ENCODE measurements at places on chromosomes 5 and 9.

GRCh38 chr9:26983340-26983739, 22.1 kb downstream of the LRRC19 start:
- no peak for DNase-seq

- peak; percentile 35 for DNase-seq
Measured at GRCh38 chr5:10528056-10528816, 35.6 kb upstream of the ANKRD33B start.

DNA sequence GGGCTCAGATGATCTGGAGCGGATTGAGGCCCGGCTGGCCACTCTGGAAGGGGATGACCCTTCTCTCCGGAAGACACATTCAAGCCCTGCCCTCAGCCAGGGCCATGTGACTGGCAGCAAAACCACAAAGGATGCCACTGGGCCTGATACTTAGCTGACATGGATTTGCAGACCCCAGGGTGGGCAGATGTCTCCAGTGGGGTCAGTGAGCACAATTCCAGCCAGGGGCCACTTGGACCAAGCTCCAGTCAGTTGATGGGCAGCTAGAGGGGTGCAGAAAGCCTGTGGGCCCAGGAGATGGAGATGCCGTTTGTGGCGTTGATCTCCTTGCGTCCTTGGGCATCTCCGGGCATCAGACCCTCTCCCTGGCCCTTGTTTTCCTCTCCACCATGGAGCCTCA, 46.7 kb downstream of the PSD2 start:
- DNase-seq = no peak

GRCh38 chr9:114289106-114289505, 33.8 kb upstream of the ORM1 start:
- DNase-seq = no peak

DNA sequence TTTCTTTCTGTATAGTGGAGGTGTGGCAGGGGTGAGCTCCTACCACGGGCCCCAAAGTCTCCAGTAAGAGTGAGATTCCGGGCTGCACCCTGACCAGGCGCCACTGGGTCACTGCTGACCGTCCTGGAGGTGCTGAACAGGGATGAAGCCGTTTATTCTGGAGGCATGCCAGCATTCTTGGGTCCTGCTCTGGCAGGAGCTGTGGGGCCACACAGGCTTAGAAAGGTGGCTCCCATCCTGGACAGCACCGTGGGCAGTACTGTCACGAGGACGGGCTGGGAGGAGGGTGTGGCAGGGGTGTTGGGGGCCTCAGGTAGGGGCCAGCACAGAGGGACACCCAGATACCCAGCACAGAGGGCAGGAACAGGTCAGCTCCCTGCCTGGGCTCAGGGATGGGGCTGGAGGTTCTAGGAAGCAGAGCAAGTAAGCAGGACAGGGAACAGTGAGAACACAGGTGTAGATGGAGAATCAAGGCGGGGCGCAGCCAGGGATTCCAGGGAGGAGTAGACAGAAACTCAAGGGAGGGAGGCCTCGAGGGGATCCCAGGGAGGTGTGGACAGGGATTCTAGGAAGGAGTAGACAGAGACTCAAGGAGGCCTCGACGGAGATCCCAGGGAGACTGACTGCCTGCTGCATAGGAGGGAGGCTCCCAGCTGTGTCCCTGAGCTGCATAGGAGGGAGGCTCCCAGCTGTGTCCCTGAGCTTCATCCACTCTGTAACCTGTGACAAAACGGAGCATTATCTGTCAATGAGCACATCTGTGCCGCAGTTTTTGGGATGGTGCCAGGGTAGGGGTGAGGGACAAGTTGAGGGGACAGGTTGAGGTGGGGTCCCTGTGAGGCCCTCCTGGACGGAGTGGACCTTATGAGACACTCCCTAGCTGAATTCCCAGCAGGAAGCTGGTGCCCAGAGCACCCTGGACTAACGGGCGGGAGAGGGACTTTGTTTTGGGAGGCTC, 1.1 kb upstream of the PLEKHG4B start:
- DNase-seq = no peak

DNA sequence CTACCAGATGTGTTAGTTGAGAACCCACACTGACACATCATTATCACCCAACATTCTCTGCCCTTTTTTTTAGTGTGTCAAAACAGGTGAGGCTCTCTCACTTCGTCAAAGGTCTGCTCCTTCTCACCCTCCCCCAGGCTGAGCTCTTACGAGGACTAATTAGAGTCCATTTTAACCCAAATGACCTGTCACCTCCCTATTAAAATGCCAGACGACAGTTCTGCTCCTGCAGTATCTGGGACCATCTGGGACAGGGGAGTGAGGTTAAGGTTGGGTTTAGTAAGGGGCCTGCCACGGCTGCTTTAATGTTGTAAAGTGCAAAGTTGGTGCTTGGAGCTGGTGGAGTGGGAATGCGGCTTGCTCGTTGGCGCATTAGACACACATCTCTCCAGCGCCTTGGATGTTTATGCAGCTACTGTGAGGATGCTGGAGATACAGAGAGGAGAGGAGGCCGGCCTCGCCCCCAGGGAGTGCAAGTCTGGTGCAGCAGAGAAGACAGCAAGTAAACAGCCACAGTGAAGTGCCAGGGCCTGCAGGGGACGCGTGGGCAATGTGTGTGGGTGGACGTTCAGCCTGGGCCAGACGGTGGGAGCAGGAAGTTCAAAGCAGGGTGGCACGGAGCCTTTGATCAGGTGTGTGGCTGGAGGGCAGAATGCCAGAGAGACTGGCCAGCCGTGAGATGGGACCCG, 96.2 kb downstream of the C9orf50 start:
- no peak for DNase-seq

GRCh38 chr9:100324594-100325200, 28.0 kb downstream of the TEX10 start:
- no peak for DNase-seq

- no peak for DNase-seq
Measured at GRCh38 chr5:387491-388265, 55.3 kb upstream of the EXOC3 start.

- DNase-seq = no peak
Measured at GRCh38 chr9:26357803-26358344, 534.7 kb downstream of the CAAP1 start.

DNA sequence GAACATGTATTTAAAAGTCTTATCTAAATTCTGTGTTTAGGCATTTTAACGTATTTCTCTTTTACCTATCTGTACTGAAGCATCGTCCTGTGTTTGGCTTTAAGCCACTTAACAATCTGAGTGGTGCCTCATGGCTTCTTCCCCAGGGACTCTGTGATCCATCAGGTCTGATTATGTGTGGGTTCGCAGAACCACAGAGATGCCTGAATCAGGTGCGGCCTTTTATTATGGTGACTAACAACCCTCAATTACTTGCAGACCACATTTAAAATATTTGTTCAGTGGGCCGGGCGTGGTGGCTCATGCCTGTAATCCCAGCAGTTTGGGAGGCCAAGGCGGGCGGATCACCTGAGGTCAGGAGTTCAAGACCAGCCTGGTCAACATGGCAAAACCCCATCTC, 39.6 kb upstream of the SAP30L start:
- no peak for DNase-seq

- DNase-seq = no peak
Measured at GRCh38 chr9:79975621-79976256, 404.0 kb downstream of the TLE4 start.

DNA sequence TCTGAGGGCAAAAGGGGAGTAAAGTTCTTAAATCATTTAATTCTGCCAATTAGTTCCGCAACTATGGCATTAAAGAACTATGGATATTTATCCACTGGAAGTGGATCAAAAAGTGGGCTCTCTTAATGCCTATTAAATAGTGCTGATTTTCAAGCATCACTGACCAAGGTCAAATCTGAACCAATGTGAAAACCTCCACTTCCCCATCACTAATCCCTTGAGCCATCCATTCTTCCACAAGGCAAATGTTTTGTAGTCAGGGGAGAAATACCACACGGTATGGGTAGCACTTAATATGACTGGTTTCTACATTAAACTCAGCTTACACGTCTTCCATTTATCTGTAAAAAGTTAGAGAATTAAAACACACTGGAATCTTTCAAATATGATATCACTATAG, 57.6 kb downstream of the MLLT3 start:
- no peak for DNase-seq

GRCh38 chr5:121919046-121919445, 42.7 kb upstream of the SRFBP1 start:
- no peak for DNase-seq

DNA sequence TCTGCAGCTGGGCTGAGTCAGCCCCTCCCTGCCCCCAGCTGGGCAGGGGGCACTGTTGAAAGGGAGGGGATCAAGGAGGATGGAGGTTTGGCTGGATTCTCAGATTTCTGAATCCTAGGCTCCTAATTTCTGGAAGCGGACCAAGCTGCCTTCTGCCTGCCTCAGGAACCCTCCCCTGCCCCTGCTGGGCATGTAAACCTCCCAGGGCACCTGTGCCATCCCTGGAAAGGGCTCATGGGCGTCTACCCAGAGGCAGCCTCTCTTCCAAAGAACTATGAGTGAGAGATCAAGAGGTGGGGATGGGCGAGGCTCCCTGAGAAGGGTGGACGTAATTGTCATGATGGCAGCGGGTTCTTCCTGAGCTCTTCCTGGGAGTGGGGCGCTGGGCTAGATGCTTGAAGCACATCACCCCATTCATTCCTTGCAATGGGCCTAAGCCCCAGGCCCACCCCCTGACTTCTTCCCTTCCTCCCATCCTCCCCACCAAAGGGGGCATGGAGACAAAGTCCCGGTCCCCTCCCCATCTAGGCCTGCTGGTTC, 21.6 kb downstream of the CSF1R start:
- no peak for DNase-seq

- DNase-seq = no peak
Measured at GRCh38 chr9:77853716-77854115, 177.9 kb downstream of the GNAQ start.

- DNase-seq = no peak
Measured at GRCh38 chr9:137199411-137200121, 975 bp downstream of the TPRN start.

GRCh38 chr5:118233606-118234005, 754.7 kb downstream of the DTWD2 start:
- peak; percentile 10 for DNase-seq

DNA sequence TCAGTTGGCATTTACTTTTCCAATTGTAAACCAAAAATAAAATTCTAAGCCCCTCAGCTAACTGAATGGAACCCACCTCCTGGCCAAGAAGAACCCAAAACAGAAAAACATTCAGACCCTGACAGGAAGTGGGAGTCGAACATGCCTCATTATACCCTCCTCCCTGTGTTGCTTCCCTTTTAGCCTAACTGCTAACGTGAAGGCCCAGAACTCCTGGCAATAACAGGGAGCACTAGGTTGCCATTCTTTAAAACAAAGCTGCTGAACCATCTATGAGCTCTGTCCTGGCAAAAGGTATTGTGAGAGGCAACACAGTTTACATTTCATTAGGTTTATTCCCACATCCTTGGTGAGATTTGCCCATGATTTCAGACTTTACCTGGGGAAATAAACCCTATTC, 481.4 kb downstream of the CHSY3 start:
- no peak for DNase-seq

DNA sequence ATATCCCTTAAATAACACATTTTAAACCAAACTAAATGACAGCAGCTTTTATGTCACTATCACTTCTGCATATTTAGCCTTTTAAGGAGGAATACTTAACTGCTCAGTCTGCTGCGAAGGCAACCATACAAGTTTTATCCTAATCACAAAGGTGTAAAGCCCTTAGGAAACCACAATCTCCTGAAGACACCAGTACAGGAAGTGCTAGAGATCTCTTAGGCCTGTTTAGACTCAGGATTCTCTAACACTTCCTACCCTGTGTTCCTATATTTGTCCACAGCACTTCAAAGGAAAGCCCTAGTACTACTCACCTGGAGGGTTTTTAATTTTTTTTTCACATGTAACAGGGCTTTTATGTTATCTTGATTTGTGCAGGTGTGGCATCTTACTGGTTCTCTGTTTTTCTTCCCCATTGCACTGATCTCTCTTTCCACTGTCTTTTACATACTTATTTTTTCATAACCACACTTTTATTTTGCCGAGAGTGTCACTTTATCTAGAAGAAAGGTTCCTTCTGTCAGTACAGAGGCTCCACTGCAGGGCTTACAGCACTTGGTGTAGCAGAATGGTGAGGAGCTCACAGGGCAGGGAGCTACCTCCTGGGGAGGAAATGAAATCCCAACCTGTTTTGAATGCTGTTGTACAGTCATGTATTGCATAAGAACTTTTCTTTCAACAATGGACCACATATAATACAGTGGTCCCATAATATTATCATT, 1060.6 kb upstream of the ACO1 start:
- DNase-seq = no peak

DNA sequence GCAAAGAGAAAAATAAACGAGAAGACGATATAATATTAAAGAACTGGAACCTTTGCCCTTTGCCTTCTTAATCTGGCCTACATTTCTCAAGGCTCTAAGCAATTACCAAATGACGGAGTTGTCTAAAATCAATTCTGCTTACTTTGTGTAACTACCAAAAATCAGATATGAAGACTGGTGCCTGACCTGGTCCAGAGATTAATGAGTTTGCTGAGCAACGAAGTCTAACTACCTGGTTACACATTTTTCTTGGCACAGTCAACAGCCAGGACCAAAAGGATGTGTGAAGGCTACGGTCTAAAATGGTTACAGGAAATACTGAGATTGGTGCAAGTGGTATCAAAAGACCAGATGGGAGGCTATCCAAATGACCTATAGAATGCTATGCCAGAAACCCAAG, 17.8 kb upstream of the IFNE start:
- DNase-seq = no peak

DNA sequence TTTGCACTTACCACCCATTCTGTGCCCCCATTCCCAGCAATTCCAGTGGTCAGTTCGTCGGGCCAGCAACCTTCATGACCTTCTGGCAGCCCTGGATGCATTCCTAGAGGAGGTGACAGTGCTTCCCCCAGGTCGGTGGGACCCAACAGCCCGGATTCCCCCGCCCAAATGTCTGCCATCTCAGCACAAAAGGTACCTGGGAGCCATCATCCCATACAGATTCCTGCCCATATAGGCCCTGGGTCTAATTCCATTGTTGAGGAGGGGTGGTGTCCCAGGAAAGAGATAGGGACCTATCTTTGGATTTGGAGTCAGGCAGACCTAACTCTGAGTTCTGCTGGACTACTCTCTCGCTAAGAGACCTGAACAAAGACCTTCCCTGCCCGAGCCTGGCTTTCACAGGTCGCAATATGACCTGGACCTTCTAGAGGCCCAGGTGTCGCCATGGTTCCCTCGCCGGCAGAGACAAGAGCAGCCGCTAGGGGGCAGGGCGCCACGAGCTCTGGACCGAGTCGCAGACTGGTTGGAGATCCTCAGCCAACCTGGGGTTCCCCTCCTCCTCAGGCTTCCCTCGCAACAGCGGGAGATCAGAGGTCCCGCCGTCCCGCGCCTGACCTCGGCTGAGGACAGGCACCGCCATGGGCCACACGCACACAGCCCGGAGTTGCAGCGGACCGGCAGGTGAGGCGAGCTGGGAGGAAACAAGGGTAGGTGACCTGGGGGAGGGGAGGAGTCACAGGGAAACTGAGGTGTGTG, 3.1 kb downstream of the SLC4A9 start:
- no peak for DNase-seq
